ENCODE measurements at places on chromosomes 3 and 15.

DNA sequence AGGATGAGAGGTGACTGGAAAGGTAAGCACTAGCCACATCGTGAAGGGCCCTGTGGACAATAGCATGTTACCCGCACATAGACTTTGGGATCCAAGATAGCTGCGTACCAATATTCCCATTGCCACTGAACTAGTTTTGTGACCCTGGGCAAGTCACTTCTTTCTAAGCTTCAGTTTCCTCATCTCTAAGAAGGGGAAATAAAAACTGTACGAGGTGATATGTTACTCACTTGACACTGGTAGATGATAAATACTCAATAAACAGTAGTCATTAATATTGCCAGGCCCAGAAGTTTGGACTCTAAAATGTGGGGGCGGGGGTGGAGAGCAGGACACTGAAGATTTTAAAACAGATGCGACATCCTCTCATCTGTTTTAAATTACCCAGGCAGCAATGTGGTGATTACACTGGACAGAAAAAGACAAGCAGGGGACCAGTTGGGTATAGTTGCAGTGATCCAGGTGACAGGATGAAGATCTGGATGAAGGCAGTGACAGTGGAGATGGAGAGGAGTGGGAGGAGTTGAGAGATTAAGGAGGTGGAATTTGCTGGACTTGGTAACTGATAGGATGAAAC is 2.5 kb downstream of the ATG7 start:
- no peak for DNase-seq

- peak; percentile 80 for DNase-seq
These were observed 764.4 kb upstream of the NECTIN3 start for GRCh38 chr3:110307065-110307809.

DNA sequence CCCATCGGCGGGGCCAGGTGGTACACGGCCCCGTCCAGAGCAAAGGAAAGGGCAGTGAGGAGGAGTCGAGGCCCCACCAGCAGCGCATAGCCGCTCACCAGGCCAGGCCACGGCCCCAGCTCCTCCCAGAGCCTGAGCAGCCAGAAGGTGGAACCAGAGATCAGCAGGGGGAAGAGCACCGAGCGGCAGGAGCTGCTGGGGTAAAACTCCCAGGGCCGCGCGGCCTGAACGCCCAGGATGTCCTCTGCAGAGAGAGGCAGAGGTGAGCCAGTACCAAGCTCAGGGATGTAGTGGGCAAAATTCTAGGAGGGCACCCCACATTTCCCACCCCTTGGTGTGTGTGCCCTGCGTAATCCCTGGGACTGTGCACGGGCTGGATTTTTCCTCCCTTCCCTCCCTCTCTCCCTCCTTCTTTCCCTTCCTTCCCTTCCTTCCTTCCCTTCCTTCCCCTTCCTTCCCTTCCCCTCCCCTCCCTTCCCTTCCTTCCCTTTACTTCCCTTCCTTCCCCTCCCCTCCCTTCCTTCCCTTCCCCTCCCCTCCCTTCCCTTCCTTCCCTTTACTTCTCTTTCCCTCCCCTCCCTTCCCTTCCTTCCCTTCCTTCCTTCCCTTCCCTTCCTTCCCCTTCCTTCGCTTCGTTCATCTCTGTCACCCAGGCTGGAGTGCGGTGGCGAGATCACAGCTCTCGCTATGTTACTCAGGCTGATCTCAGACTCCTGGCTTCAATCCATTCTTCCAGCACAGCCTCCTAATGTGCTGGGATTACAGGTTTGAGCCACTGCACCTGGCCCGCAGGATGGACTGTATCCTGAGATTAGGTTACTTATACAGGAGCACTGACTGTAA is 6.3 kb upstream of the NCBP2 start:
- DNase-seq: no peak

DNA sequence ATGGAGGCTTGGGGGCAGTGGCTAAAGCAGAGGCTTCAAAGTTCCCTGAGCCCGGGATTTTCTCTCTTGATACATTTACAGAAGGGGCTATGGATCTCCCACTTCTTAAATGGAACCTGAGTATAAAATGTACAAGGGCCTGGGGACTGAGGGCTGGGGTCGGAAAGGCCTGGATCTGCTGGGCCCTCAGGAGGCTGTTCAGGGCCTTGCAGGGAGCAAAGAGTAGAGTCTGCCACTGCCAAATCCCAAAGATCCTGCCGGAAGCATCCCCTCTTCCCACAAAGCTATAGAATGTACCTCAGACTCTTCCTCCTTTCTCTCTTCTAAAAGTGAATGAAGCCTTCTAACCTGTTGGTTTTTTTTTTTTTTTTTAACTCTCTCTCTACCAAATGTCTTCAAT is 59.8 kb upstream of the ARHGEF3 start:
- no peak for DNase-seq

DNA sequence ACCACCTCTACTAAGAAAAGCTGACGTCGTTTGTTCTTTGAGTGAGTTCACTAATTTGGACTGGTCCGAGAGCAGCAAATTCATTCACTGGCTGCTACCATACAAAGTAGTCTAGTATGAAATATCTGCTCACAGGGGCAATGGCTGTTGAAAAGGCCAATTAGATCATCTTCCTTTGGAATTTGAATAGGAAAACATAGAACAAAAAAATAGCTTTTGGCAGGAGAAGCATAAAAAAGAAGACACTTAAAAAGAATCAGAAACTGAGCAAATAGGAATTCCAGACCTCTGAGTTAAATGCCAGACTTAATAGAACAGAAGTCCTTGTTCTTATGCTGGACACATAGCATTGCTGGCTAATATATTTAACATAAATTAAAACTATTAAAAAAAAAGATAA is 159.3 kb downstream of the IL1RAP start:
- DNase-seq: peak; percentile 33

GRCh38 chr15:63473749-63473998 is 30.7 kb upstream of the USP3 start:
- DNase-seq: no peak
